ENCODE measurements at places on chromosomes 5 and 9. TPM values are rescaled to one million over a fixed set of nuclear protein-coding genes. Genes with fewer than 3 reads are reported as not detected.

Gene ECSCR
- total RNA-seq = 8.9 TPM

Gene C9orf153
- not detected for total RNA-seq

DNA sequence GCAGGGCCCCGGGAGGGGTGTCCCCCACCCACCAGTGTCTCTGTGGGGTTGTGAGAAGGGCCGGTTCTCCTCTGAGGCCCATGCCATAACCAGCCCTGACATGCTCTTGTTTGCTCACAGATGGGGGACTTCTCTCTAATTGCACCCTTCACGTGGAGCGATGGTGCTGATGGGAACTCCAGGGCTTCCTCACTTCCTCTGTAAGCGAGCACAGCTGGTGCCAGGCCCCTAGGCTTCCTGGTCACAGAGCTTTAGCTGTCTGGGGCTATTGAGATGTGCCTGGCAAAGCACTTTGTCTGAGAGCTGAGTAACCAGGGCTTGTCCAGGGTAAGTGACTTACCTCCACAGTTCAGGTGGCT is 36.4 kb downstream of the PHF2 start:
- H3K27me3 ChIP-seq = no peaks in the 10 kb centered on the region
- H3K36me3 ChIP-seq = no peaks in the 10 kb centered on the region
- no peak for DNase-seq
- no peak overlapping the region for H3K27ac ChIP-seq
- peaks cover 45% of the 10 kb centered on the region for H3K4me1 ChIP-seq

DNA sequence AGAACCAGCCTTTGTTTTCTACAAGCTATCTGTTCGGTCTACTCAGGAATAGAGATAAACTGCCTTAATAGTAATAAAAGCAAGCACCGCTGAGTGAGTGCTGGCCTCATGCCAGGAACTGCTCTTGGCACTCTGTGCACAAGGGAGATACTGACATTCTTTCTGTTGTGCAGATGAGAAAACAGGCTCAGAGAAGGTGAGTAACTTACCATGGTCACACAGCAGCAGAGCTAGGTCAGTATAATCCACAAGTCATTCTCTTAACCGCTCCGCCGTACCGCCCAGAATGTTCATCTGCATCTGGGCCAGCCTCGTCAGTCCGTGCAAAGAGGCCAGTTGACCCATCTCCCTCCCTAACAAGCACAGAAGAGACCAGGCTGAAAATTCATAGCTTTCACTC is 27.4 kb downstream of the QRFP start:
- DNase-seq = no peak
- H3K27me3 ChIP-seq = no peaks in the 10 kb centered on the region
- H3K4me1 ChIP-seq = peaks cover 12% of the 10 kb centered on the region

DNA sequence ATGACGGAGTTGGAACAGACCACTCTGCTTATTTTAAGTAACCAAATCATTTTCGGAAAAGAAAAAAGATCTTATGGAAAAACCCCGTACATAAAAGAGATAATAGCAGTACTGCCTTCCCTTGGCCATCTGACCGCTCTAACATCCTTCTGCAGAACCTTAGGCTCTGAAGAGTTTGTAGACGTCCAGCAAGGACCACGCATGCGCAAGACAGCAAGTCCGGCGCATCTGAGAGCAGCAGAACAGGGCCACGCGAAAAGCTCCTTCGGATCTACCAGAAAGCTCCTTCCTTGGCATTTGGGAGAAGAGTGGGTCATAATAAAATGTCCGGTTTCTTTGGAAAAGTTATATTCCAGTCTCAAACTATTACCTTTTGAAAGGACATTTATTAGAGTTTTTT is 26.8 kb downstream of the PAX5 start:
- no peak overlapping the region for H3K4me3 ChIP-seq
- no peak overlapping the region for H3K27ac ChIP-seq
- H3K4me1 ChIP-seq = no peaks in the 10 kb centered on the region
- no peaks in the 10 kb centered on the region for H3K36me3 ChIP-seq
- peaks cover 51% of the 10 kb centered on the region for H3K27me3 ChIP-seq

DNA sequence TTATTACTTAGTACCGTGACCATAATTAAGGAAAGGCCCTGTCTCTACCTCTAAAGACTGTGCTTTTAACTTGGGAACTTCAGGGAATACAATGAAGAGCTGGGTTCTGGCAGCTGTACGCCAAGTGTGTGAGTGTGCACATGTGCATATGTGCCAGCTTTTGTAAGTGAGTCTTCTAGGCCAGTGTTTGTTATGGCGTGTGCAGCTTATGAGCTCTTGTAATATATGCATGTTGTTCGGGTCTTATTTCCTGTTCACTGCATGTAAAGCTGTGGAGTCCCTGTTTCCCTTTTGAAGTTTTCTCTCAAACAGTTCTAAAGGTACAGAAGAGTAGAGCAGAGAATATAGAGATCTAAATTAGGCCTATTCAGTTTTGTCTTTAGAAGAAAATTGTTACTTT is 30.5 kb downstream of the TGFBR1 start:
- H3K27me3 ChIP-seq = no peaks in the 10 kb centered on the region
- no peak overlapping the region for H3K4me3 ChIP-seq
- no peak for DNase-seq
- H3K36me3 ChIP-seq = no peaks in the 10 kb centered on the region

DNA sequence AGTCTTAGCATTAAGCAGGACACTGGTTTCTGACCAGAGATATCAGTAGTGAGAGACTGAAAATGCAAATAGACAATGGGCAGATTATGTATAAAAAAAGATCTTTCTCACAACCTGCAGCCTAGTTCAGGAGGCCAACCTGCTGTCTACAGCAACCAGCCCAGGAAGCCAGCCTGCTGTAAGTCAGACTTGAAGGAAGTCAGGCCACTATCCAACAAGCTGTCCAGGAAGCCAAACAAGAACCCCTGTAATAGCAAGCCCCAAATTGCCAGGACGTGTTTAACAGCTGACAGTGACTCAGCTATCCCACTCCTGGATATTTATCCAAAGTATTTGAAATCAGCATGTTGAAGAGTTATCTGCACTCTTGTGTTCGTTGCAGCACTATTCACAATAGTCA is 121.8 kb upstream of the SPIN1 start:
- no peak overlapping the region for H3K4me3 ChIP-seq
- no peak for DNase-seq
- no peak overlapping the region for H3K27ac ChIP-seq
- no peaks in the 10 kb centered on the region for H3K27me3 ChIP-seq
- H3K36me3 ChIP-seq = no peaks in the 10 kb centered on the region

DNA sequence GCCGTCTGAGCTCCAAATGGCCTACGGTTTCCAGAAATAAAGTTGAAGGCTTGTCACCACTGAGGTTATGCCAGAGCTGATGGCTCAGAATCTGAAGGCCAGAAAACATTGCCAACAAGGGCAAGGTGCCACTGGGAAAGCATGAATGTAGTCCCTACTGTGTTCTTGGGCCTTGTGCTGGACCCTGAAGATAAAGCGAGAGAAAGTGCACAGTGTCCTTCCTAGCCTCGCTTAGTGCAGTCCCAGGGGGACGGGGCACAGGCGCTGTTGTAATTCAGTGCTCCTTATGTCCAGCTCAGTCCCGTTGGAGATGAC is 84.5 kb downstream of the NDFIP1 start:
- no peaks in the 10 kb centered on the region for H3K36me3 ChIP-seq
- DNase-seq = no peak
- no peak overlapping the region for H3K4me3 ChIP-seq

- no peaks in the 10 kb centered on the region for H3K4me1 ChIP-seq
- H3K27me3 ChIP-seq = no peaks in the 10 kb centered on the region
- H3K36me3 ChIP-seq = no peaks in the 10 kb centered on the region
- no peak overlapping the region for H3K4me3 ChIP-seq
- no peak overlapping the region for H3K27ac ChIP-seq
Measured at GRCh38 chr5:76990899-76991459, 38.1 kb downstream of the CRHBP start.

DNA sequence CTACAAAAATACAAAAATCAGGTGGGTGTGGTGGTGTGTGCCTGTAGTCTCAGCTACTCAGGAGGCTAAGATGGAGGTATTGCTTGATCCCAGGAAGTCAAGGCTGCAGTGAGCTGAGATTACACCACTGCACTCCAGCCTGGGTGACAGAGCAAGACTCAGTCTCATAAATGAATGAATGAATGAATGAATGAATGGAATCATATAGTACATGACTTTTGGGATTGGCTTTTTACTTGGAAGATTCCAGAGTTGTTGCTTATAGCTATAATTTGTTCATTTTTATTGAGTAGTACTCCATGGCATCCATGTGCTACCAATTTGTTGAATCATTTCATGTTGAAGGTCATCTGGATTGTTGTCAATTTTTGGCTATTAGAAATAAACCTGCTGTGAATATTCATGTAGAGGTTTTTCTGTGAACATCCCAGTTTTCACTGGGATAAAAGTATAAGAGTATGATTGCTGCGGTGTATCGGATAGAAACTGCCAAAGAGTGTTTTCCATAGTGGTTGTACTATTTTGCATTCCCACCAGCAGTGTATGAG is 19.9 kb downstream of the ERBIN start:
- H3K36me3 ChIP-seq = no peaks in the 10 kb centered on the region
- peaks cover 17% of the 10 kb centered on the region for H3K4me1 ChIP-seq
- H3K27me3 ChIP-seq = no peaks in the 10 kb centered on the region
- H3K27ac ChIP-seq = no peak overlapping the region
- no peak for DNase-seq
- H3K4me3 ChIP-seq = no peak overlapping the region

DNA sequence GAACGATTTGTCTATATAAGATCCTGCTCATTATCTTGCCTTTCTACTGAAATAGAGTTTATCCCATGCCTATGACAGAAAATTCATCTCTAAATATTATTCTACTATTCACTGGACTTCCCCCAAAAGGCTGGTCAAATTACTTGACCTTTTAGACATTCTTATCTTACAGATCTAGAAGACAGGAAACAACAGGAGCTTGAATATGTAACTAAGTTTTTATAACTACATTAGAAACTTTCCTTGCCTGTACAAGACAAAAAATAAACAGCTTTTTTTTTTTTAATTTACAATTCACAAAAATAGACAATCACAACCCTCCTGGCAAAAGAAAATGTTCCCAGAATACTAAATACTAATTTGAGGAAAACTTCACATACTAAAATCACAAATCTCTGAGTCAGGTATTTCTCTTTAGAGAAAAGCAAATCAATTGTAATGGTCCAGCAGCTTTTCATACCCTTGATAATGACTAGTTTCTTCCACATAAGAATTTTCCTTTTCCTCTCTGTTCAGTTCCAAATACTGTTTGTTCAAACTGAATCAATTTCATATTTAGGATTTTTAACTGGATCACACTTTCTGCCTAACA is 68.6 kb downstream of the MLLT3 start:
- H3K36me3 ChIP-seq = no peaks in the 10 kb centered on the region
- H3K4me1 ChIP-seq = peaks cover 14% of the 10 kb centered on the region
- H3K27me3 ChIP-seq = no peaks in the 10 kb centered on the region
- DNase-seq = no peak

- H3K27me3 ChIP-seq = no peaks in the 10 kb centered on the region
- H3K4me3 ChIP-seq = no peak overlapping the region
- H3K36me3 ChIP-seq = peaks cover 16% of the 10 kb centered on the region
- H3K27ac ChIP-seq = no peak overlapping the region
- peak; percentile 45 for DNase-seq
- peaks cover 45% of the 10 kb centered on the region for H3K4me1 ChIP-seq
Measured at GRCh38 chr9:136052991-136053756, 41.9 kb downstream of the NACC2 start.

All from gastrocnemius medialis (tissue), 4 donors.